ENCODE measurements at places on chromosomes 12 and 14.
A peak's percentile ranks its signal among the peaks of the same experiment; 100 is the strongest.

DNA sequence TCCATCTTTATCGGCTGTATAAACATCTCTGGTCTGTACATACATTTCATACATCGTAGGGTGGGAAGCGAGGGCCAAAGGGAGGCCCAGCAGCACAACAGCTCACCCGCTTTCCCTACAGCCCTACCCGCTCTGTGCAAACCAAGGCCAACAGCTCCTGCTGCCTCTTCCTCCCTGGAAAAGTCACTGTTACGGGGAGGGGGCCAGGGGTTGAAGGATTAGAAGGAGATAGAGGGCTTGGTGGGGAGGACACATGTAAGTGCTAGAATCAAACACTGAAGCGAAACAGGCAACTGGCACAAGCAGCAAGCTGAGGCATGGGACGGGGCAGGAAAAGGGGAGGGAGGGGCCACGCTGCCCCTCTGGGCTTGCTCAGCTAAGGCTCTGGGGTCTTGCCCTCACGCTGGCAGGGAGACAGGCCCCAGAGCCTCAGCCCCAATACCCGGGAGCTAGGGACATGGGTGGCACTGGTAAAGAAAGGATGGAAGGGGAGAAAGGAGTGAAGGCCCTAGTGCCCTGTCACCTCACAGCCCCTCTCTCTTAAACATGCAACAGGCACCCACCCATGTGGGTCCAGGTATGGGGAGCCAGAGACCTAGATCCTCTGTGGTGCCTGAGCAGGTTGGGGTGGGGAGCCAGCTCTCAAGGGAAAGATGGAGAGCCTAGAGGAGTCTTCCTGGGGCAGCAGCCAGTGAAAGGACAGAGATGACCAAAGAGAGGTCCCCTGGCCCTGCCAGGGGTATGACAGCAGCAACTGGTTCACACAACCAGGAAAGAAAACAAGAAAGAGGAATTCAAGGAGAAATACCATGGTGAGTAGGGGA is 14.4 kb downstream of the SPRYD3 start:
- DNase-seq, result no peak

DNA sequence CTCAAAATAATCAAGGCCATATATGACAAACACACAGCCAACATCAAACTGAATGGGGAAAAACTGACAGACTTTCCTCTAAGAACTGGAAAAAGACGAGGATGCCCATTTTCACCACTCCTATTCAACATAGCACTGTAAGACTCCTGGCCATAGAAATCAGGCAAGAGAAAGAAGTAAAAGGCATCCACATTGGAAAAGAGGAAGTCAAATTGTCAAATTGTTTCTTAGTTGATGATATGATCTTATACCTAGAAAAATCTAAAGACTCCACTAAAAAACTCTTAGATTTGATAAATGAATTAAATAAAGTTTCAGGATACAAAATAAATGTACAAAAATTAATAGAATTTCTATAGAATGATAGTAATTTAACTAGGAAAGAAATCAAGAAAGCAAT is 11.2 kb downstream of the OR8S1 start:
- no peak for DNase-seq

DNA sequence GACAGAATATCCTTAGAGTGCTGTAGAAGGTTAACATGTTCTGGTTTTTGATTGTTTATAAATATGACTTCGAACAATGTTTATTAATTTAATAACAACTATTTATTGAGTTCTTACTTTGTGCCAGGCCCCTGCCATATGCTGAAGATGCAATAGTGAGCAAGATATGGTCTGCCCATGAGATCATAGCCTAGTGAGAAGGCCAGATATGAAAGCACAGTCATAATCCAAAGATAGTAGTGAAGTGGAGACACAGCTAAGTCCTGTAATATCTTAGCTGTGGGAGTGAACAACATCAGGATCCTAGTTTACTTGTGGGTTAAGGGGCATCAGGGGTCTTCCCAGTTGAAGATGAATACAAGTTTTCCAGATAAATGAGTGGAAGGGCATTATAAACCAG is 189.4 kb upstream of the FBXO33 start:
- no peak for DNase-seq

- DNase-seq, result no peak
Measured at GRCh38 chr12:11689591-11690186, 40.2 kb downstream of the ETV6 start.

DNA sequence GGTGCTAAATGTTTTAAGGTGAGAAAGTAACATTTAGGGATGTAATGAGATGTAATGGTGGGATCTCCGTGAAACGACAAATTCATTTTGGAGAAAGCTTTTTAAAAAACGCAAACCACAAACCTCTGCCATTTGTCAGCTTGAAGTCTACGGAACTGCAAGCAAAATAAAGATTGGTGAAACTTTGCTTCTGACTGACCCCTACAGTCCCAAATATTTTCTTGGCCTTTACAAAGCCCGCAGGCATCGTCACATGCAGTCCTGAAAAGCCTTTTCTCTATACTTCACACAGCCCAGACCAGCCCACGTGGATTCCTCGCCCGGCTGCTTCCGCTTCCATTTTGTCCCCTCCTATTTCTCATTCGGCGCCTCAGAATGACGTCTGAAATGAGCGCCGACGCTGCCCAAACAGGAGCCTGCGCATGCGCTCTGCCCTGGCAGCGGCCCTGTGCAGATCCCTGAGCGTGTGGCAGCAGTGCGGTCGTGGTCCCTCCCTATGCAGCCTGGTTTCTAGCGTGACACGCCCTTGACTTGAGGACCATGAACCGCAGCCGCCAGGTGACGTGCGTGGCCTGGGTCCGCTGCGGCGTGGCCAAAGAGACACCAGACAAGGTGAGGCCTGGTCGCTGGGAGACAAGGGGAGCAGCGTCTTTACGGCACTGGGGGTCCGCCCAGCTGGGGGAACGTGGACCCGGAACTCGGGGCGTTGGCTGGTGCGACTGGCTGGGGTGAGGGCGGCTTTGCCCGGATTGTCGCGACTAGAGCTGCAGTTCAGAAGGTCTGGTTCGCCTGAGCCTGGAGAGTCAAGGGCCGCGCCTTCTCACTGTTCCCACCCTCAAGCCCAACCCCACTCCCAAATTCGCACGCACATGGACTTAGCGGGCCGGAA is at the start of gene PWP1:
PWP1 (plus strand) TSS at position 440 of the 889 bp plus-strand sequence; CDS start at position 541, 101 bp downstream.
- DNase-seq, result peak; percentile 94

DNA sequence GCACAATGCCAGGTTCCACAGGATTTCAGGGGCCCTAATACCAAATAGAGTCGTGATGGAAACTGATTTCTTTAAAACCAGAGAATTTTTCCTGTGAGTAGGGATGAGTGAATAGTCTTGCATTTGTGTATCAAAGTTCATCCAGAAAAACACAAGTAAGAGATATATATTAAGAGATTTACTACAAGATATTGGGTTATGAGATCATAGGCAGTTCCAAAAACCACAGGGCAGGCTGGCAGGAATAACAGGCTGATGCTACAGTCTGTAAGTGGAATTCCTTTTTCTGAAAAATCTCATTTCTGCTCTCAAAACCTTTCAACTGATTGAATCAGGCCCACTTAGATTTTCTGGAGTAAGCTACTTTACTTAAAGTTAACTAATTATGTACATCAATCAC is 1756.2 kb upstream of the SEL1L start:
- no peak for DNase-seq

GRCh38 chr14:68729556-68729955 is 63.3 kb downstream of the ZFP36L1 start:
- DNase-seq, result no peak

- peak; percentile 53 for DNase-seq
Measured at GRCh38 chr12:89353823-89354611, 1.7 kb upstream of the DUSP6 start.

All from CD4-positive, alpha-beta T cell (primary cell).